ENCODE measurements at places on chromosomes 4 and X.

DNA sequence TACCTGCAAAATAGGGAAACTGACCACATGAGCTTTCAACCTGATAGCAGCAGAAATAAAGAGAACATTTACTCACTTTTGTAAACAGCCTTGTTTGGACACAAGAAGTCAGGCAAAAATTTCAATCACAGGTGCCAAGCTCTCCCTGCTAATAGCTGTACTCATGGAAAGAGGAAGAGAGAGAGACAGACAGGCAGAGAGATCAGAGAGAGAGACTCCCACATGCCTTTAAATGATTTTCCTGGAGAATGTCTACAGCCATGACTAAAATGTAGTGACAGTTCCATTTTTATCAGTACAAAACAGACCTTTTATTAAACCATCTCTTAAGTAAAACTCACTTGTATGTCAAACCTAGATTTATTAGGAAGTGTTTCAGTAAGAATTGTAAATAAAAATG, 752.9 kb downstream of the TRAM1L1 start:
- DNase-seq = no peak

DNA sequence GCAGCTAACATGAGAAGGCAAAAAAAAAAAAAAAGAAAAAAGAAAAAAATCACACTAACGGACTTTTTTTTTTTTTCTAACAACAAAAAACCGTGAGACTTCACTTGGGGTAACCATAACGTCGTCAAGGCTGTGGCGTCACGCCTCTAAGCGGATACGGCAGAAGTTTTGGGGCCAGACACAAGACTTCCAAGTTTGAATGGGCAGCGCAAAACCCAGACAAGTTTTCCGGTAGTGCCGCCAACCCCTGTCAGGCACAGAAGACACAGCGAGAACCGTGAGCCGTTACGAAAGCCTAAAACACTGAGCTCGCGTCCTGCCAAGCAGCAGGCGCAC, 556 bp upstream of the SMARCA5 start:
- DNase-seq = no peak

DNA sequence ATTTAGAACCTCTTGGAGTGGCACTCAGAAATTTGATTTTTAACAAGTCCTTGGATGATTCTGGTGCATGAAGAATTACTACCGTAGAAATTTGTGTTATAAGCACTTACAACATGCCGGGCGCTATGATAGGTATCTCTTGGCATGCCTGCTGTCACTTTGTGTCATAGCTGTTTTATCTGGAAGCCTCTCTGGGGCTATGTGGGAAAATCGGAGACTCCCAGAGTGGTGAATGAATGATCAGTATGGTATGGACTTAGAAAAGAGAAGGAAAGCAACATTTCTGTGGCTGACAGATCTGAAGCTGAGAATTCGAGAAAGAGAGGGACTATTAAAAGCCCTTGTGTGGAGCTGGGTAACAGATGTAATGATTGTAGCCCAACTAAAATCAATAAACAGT, 177.4 kb upstream of the MAMLD1 start:
- no peak for DNase-seq

DNA sequence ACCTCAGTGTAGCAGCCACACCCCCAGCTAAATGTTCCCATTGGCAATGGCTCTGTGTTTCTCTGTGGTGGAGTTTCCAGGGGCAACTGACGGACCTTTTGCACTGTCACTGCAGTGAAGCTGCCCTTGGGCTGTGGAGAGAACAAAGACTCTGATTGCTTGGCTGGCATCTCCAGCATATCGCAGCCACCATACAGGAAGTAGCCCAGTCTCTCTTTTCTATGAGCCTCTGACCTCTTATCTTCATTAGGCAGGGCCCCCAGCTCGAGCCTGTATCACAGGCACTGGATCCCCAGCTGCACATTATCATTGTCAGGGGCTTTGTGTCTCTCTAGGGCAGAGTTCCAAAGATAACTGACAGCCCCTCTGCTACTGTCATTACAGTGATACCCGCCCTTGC, 483.5 kb downstream of the ARAP2 start:
- DNase-seq = no peak

- DNase-seq = no peak
These were observed 66.5 kb downstream of the ACOX3 start for GRCh38 chr4:8373973-8374545.

- no peak for DNase-seq
These were observed 13.3 kb upstream of the PJA1 start for GRCh38 chrX:69178592-69178991.

DNA sequence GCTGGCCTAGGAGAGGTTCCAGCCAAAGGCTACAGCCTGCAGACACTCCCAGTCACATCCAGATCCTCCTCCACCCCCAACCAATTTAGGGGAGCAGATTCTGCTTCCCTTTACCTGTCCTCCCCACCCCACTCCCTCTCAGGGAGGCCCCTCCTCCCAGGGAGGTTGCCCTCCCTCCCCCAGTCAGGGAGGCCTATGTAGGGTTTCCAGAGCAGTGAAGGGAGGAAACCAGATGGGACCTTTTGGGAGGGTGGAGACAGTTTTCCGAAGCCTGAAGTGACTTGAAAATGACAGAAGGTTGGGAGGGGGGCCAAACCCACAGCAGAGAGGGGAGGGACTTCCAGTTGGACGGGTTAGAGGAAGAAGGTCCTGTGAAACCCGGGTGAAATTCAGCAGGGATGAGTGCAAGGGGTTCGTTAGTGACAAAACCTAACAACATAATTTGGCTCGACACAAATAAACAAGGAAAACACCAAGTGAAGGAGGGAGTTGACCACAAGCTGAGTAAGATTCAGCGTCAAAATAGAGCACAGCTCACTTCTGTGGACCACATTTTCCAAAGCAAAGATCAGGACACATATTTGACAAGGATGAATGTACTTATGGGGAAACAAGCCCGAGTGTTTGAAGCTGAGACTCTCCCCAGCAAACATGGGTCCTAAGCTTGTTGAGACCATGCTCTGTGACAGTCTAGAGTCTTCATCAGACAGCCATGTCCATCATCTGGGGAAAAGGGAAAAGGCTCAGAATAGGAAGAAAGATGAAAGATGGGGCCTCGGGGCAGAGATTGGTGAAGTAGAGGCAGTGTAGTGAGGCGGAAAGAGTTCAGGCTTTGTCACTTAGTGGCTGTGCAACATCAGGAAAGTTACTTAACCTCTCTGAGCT, 46.4 kb downstream of the PRPS1 start:
- DNase-seq = no peak

GRCh38 chrX:76184891-76185290, 12.0 kb downstream of the PBDC1 start:
- no peak for DNase-seq

- no peak for DNase-seq
These were observed 20.3 kb upstream of the SOD3 start for GRCh38 chr4:24775032-24775605.

- no peak for DNase-seq
These were observed 52.4 kb downstream of the AFF2 start for GRCh38 chrX:148552775-148553174.

DNA sequence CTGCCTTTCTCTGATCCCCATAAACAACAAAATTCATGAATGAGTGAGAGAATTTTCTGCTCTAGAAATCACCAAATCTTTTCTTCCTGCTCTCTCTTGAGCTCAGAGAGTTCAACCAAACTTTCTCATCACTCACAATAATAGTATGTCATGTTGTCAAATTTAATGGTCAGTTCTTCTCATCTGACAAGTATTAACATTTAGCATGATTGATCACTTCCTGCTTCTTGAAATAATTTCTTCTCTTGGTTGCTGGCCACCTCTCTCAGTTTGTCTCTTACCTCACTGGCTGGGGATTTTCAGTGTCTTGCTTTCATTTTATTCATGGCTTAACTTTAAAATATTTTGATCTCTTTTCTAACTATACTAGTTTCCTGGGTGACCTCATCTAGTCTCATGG, 25.5 kb upstream of the FGF5 start:
- DNase-seq = no peak

Measured in NCI-H345 (cell line).